ENCODE measurements at places on chromosomes 6 and 20.

- no peak for DNase-seq
These were observed 9.1 kb upstream of the JAG1 start for GRCh38 chr20:10682939-10683338.

DNA sequence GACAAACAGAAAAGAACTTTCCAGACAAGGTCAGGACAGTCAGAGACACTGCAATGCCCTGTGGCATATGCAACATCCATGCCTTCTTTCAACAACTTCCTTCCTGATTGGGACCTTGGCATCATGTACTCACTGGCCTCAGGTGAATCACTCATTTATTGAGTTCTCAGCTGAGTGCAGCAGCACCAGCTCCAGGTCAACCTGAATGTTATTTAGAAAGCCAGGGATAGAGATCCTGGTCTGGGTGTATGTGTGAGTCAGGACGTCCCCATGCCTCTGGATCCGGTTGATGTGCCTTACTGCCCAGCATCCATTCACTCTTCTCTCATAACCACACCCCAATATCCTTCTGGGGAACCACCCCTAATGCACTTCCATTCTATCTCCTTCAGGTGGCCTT, 54.4 kb downstream of the SNRNP48 start:
- DNase-seq, result no peak

DNA sequence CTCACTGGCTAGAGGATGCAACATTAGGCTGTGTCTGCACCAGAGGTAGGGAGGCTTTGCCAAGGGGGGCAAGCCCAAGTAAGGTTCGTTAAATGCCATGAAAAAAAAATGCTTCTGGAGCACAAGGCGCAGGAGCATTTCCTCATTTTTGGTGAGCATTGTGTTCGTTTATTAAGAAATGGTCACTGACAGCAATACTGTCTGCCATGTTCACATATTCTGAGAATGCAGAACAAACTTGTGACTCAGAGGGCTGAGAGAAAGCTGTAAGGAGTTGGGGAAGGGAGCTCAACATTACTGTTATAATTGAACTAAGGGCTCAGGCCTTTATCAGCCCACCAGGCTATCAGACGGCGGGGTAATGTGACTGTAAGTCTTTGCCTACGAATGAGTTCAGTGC, 465.4 kb upstream of the BTBD3 start:
- peak; percentile 23 for DNase-seq

GRCh38 chr6:169950558-169950957, 199.1 kb downstream of the ERMARD start:
- peak; percentile 60 for DNase-seq

- no peak for DNase-seq
These were observed 600.5 kb upstream of the EYS start for GRCh38 chr6:66307490-66307889.

- peak; percentile 95 for DNase-seq
These were observed 5.3 kb upstream of the HSPA1B start for GRCh38 chr6:31822036-31822821.

DNA sequence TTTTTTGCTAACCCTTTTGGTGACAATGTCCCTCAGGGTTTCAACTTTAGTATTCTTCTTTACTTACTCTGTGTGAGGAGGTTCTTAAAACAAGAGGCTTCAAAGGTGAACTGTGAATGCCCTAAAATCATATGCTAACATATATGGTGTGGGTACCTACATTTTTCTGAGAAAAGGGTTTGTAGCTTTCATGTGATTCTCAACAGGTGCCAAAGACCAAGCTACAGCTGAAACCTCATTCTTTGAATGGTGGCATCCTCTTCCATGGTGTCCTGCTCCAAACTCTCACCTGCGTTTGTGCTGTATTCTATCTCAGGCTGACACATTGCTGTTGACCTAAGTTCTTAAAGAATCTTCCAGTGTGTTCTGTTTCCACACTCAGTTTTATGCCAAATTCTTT, 177.3 kb downstream of the PRL start:
- DNase-seq, result no peak

GRCh38 chr6:100658486-100658885, 193.8 kb upstream of the SIM1 start:
- DNase-seq, result no peak

GRCh38 chr6:14765721-14766390, 480.0 kb upstream of the JARID2 start:
- DNase-seq, result peak; percentile 57

DNA sequence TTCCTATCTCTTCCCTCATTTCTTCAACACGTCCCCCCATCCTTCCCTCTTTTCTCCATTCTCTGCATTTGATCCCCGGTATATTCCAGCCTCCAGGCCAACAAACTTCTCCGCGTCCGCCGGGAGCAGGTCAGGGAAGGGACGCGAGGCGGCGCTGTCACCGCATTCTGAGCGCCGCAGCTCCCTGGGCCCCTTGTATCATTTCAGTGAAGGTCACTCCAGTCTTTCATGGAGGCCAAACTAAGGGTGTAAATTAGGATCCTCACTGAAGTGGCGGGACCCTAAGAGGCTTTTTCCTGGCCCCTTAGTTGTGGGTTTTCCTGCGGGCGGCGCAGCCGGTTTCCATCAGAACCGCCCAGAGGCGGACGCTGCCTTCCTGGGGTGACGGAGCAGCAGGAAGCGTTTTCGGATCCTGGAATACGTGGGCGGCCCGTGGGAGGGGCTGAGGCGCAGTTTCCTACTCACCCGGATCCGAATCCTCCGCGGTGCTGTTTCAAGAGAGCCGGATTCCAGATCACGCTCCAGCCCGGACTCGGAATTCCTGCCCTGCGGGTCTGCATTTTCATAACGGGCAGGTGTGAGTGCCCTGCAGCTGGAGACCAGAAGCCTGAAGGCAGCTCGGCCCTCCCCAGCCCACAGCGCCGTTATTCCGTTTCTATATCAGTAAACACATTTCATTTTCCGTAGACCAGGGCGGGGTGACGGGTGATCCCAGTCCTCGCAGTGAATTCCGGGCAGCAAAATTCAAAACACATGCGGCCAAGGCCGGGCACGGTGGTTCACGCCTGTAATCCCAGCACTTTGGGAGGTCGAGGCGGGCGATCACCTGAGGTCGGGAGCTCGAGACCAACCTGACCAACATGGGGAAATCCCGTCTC, 3.6 kb upstream of the MICA start:
- DNase-seq, result peak; percentile 90

- DNase-seq, result no peak
These were observed 590 bp upstream of the MAP1LC3A start for GRCh38 chr20:34557936-34558319.

DNA sequence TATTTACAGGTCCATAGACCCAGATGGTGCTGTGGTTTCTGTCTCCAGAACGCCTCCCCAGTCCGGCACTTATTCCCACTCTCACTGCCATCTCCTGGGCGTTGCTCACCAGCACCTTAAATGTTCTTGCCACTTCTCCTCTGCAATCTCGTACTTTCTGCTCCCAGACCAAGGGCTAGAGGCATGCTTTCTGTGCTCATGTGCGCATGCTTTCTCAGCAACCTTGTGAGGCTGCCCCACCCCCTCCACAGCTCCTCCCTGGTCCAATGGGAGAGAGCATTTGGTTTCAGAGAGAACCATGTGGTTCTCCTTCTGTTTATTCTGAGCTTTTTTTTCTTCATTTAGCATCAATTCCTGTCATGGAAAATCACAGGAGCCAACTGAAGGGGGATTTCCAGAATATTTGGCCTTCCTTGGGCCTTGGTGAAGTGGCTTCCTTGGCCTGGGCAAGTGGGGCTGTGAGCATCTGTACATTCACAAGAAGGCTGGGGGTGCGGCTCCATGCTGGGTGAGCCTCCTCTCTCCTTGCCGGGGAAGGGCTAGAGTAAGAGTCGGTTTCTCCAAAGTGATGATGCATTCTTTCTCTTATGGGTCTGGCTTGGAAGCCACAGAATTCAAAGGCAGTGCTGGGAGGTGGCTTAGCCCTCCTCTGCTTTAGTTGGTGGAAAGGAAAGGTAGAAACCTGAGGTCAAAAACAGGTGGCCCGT, 66.6 kb downstream of the PHACTR3 start:
- DNase-seq, result no peak

DNA sequence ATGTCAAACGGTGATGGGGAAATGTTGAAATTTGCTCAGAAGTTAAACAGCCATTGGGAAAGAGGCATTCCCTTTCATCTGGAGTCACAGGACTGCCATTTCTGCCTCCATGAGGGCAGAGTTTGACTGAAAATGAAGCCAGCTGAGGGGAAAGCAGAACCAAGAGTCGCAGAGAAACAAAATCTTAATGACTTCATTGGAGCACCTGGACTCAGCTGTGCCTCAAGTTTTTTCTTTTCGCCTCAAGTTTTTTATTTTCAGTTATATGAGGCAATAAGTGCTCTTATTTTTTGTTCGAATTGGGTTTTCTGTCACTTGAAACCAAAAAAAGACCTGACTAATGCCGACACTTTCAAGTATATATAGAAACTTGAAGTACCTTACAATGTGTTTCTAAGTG, 161.3 kb downstream of the PKHD1 start:
- no peak for DNase-seq

DNA sequence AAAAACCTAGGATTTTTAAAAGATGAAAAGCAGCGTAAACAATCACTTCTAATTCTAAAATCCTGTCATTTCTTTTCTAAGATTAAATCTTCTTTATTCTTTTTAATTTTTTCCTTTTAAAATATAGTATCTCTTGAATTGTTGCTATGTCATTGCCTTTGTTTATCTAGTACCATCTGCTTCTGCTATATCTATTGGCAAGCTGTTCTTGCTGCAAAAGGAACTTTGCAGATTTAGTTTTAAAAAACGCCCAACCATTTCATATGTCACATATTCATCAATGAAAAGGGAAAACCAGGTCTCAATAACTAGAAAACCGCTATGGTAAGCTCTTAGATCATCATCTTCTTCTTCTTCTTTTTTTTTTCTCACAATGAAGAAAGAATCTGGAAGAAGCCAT, 11.5 kb upstream of the EEF1A1 start:
- DNase-seq, result no peak

- DNase-seq, result no peak
These were observed 55.2 kb downstream of the TIAM2 start for GRCh38 chr6:155050311-155050710.

DNA sequence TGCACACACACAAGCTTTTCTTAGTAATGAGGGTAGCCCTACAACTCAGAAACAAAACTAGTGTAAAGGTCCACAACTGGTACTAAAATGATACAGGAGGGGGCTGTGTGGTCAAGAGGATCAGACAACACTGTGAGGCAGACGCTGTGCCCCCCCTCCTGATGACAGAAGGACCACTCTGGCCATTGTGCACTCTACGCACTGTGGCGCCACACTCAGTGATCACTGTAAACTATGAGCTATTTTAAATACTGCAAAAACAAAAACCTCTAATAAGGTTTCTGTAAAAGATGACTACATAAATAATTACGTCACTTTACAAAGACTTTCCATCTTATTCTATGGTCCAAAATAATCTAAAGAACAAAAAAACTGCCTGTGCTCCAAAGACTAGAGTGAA, 96.1 kb downstream of the SLC23A2 start:
- no peak for DNase-seq

DNA sequence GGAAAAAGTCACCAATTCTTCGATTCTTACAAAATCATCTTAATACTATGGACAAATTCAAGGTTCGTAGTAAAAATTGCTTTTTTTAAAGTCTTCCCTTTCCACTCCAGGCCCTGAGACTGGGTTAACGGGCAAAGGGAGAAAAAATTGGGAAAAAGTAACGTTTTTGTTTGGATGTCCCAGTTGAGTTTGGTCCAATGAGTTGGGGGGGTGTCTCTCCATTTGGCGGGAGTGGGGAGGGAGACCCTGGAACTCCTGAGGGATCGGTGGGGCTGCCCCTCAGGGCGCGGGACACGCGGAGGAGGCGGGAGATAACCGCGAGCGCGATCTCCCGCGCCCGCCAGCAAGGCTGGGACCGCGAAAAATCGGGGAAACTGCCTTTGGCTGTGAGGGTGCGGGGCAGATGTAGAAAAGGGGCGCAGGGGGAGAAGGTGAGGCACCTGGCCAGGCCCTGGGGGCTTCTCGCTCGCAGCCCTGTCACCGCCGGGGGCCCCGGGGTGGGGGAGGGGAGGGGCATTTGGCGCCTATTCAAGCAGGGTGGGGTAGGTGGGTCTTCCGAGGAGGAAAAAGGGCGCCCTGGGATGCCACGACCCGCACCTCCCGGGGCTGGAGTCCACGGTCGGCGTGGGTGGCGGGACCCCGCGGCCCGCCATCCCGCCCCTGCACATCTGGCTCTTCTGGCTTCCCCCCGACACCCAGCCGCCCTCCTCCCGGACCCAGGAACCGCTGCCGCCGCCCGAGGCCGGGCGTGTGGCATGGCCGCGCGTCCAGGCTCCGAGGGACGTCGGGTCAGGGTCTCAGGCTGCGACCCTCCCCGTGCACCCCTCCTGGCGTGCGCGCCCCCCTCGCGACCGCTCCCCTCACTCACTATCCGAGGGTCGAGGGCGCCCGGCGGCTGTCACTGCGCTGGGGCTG, 595 bp downstream of the FBXO5 start:
- peak; percentile 62 for DNase-seq

DNA sequence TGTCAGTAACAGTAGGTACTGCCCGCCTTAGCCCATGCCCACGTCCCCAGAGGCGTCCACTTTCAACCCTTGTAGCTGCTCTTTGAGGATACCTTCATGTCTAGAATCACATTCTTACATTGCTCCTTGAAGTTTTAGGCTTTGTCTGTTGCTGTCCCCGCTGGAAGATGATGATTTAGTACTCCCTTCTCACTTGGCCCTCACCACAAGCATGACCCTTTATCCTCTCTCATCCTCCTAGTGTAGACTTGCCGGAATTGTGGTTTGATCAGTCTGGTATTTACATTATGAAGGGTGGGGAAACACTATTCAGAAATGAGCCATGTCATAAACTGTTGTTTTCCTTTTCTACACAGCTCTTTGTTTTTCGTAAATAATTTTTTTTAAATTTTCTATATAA, 87.4 kb downstream of the ARID1B start:
- no peak for DNase-seq

GRCh38 chr20:23625236-23625964, 12.4 kb downstream of the CST3 start:
- DNase-seq, result no peak

DNA sequence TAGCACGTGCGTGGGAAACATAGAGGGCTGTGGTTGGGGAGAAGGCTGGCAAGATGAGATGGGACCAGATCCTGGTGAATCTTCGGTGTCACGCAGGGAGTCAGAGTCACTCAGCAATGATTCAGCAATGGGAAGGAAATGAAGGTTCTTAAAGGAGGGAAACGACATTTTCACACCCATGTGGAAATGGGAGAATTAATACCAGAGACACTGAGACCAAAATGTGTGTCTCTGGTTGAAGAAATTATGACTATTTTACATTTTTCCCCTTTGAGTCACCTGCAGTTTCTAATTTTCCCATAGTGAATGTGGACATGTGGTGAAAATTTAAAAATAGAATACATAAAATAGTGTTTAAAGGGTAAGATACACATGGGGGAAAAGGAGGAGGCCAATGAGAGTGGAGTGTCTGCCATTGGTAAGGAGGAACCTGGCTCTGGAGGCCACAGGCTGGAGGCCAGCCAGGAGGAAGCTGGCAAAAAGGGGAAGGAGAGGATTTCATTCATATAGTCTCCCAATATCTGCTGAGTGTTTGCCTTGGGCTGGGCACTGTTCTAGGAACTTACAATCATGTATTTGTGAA, 17.5 kb downstream of the NRN1 start:
- DNase-seq, result peak; percentile 57
